Mesenchymal stem cell (in vitro differentiated cells and primary cell): ENCODE measurements at places on chromosomes 7 and 10.

DNA sequence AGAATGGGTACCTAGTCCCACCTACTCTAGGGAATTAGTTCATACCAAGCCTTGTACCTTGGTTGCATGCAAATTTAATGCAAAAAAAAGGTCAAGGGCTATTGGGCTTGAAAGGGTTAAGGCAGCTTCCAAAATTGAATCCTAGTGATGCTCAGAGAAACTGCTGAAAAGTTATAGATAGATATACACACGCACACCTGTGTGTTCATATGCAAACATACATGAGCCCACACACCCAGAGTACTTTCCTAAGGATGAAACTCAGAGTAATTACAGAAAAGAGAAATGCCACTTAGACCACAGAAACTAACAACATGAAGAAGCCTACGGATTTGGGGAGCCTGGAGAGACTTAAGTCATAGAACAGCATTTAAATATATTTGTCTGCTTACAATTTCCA lies 1.5 kb downstream of the SLC25A13 start:
- H3K4me3 ChIP-seq = no peak overlapping the region
- no peak for DNase-seq
- H3K36me3 ChIP-seq = no peaks in the 10 kb centered on the region
- H3K27me3 ChIP-seq = no peaks in the 10 kb centered on the region
- no peak overlapping the region for H3K27ac ChIP-seq

- H3K4me3 ChIP-seq = no peak overlapping the region
- peaks cover 7% of the 10 kb centered on the region for H3K4me1 ChIP-seq
- H3K27ac ChIP-seq = no peak overlapping the region
Measured at GRCh38 chr7:140285938-140286337, 109.2 kb upstream of the KDM7A start.

DNA sequence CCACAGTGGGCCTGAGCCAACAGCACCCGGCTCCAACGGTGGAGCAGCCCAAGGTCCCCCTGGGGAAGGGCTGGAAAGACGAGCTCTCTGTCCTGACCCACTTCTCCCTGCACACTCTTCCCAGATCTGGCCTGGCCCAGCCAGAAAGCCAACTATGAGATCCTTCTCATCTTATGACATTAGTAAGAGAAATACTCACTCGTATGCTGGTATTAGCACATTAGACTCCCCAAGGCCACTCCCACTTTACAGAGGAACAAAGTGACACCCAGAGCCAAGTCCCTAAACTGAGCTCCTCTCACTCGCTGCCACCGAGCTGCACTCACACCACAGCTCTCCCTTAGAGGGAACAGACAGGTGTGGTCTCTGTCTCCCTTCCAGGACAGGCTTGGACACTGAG lies 24.8 kb downstream of the DLG5 start:
- peaks cover 2% of the 10 kb centered on the region for H3K36me3 ChIP-seq
- H3K4me1 ChIP-seq = peaks cover 23% of the 10 kb centered on the region
- H3K27me3 ChIP-seq = no peaks in the 10 kb centered on the region
- H3K27ac ChIP-seq = no peak overlapping the region
- DNase-seq = no peak

GRCh38 chr10:119149729-119150128 lies 15.8 kb downstream of the SFXN4 start:
- peaks cover 2% of the 10 kb centered on the region for H3K4me1 ChIP-seq
- no peak for DNase-seq
- H3K36me3 ChIP-seq = peaks cover 51% of the 10 kb centered on the region
- H3K27me3 ChIP-seq = no peaks in the 10 kb centered on the region
- H3K27ac ChIP-seq = no peak overlapping the region

GRCh38 chr7:2559283-2559950 lies 638 bp downstream of the IQCE start:
- no peaks in the 10 kb centered on the region for H3K27me3 ChIP-seq
- H3K4me3 ChIP-seq = peak overlapping the region; percentile 92
- no peak overlapping the region for H3K27ac ChIP-seq
- no peak for DNase-seq
- H3K4me1 ChIP-seq = peaks cover 12% of the 10 kb centered on the region

GRCh38 chr7:33918438-33919143 lies 13.3 kb downstream of the BMPER start:
- H3K36me3 ChIP-seq = peaks cover 68% of the 10 kb centered on the region
- no peaks in the 10 kb centered on the region for H3K4me1 ChIP-seq
- DNase-seq = no peak
- H3K4me3 ChIP-seq = no peak overlapping the region
- no peak overlapping the region for H3K27ac ChIP-seq

- no peak for DNase-seq
- H3K4me1 ChIP-seq = peaks cover 4% of the 10 kb centered on the region
- no peak overlapping the region for H3K27ac ChIP-seq
Measured at GRCh38 chr10:46329690-46330016, 42.9 kb downstream of the ANTXRL start.

DNA sequence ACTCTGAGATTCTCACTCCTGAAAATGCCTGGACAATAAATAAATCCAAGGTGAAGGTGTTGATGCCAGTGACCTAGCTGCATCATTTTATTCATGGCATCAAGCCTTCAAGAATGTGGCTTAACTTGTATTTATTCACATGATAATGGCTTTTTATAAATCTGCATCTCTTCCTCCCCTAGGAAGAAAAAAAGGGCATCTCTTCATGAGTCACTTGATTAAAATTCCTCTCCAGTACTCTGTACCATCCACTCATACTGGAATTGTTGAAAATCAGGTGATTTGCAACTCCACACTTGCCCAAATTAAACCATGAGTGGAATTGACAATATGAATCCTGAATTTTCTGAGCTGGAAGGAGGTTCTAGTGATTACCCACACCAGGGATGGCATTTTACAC lies 30.2 kb downstream of the PTPRE start:
- DNase-seq = no peak
- H3K4me3 ChIP-seq = no peak overlapping the region
- H3K27ac ChIP-seq = no peak overlapping the region
- no peaks in the 10 kb centered on the region for H3K36me3 ChIP-seq
- H3K27me3 ChIP-seq = no peaks in the 10 kb centered on the region

DNA sequence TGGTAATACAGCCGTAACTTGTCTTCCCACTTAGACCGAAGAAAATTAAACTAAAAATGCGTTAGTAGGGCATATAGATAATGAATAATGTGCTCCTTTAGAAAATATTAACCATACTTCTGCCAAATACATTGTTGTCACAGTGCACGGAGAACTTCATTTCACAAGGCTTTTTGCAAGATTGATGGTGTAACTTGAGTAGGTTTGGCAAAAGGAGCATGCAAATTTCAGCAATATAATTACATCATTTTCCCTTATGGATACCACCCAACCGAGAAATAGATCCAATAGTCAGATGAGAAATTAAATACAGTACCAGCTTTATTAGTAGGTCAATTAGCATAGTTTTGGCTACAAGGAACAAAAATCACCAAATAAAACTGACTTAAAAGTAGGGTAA lies 792.6 kb upstream of the C7orf33 start:
- no peaks in the 10 kb centered on the region for H3K27me3 ChIP-seq
- no peaks in the 10 kb centered on the region for H3K36me3 ChIP-seq
- H3K27ac ChIP-seq = no peak overlapping the region
- H3K4me3 ChIP-seq = no peak overlapping the region

DNA sequence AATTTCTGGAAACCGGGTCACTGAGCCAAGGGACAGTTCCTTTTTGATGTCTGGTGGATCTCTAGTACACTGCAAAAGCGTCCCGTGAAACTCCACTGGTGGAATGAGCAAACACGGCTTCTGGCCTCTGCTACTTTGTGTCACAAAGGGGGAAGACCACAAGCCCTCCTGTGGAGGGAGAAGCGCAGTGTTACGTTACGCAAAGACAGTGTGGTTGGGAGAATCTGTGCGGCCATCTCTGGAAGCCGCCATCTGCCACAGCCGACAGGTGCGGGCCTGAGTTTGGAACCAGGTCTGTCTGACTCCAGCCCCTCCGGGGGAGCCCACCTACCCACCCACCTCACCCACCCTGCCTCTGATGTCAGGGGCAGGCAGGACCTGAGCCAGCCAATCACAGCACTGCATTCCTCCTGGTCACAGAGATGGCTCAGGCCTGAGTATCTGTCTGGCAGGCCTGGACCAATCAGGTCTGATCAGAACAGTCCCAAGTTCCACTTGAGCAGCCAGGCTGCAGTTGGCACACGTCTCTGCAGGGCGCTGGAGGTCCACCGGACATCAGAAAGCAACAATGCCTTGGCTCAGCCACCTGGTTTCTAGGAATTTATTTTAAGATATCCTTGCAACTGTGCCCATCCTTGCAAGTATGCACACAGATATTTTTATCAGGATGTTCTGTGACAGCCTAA lies 3.0 kb upstream of the CYP2W1 start:
- no peak overlapping the region for H3K27ac ChIP-seq
- peak; percentile 19 for DNase-seq
- H3K36me3 ChIP-seq = no peaks in the 10 kb centered on the region
- H3K4me1 ChIP-seq = peaks cover 49% of the 10 kb centered on the region
- H3K4me3 ChIP-seq = no peak overlapping the region
- peaks cover 35% of the 10 kb centered on the region for H3K27me3 ChIP-seq

GRCh38 chr7:149783386-149784250 lies 10.2 kb upstream of the ZNF467 start:
- no peak overlapping the region for H3K27ac ChIP-seq
- peaks cover 25% of the 10 kb centered on the region for H3K27me3 ChIP-seq
- no peak for DNase-seq
- H3K36me3 ChIP-seq = no peaks in the 10 kb centered on the region
- no peak overlapping the region for H3K4me3 ChIP-seq

- peaks cover 4% of the 10 kb centered on the region for H3K4me1 ChIP-seq
- no peak overlapping the region for H3K27ac ChIP-seq
- H3K4me3 ChIP-seq = no peak overlapping the region
- DNase-seq = no peak
Measured at GRCh38 chr10:78062296-78062695, 28.6 kb downstream of the RPS24 start.

DNA sequence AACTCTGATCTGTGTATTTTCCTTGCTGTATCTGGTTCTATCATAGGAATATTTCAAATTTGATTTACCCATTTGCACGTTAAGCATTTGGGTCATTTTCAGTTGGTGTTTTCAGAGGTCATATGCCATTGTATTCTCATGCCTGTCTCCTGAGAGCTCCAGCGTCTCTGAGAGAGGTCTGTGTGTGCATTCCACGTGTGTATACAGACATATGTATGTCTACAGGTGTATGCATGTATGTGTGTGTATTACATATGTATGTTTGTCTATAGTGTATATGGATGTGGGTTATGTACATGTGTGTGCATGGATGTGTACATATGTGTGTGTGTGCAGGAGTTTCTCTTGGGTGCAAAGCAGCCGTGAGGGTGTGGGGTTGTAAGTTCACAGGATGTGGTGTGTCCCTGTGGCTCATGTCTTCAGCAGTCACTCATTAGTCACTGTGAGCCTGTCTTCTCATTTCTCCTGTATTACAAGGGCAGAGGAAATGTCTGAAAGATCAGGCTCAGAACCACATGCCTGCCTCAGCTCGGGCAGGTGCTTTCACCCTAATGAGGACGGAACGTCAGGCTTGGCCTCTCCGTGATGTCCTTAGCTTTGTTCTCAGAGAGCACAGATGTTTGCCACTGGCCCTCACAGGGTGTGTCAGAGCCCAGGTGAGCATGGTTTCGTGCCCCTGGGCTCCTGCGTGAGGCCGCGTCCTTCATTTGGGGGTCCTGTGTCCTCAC lies 101.6 kb downstream of the NKX6-2 start:
- no peak overlapping the region for H3K27ac ChIP-seq
- peak overlapping the region; percentile 19 for H3K4me3 ChIP-seq
- H3K27me3 ChIP-seq = no peaks in the 10 kb centered on the region

GRCh38 chr7:38323156-38323555 lies 49.7 kb upstream of the TARP start:
- no peaks in the 10 kb centered on the region for H3K36me3 ChIP-seq
- DNase-seq = no peak
- no peak overlapping the region for H3K4me3 ChIP-seq
